ENCODE measurements at places on chromosomes 6 and 20. TPM values are rescaled to one million over a fixed set of nuclear protein-coding genes. Genes with fewer than 3 reads are reported as not detected.

- DNase-seq, result no peak
Measured at GRCh38 chr6:137272403-137272802, 53.2 kb upstream of the IFNGR1 start.

- no peak for DNase-seq
Measured at GRCh38 chr20:34055290-34055689, 56.8 kb downstream of the EIF2S2 start.

GRCh38 chr20:32544260-32544722 lies 40.8 kb downstream of the NOL4L start:
- no peak for DNase-seq

DNA sequence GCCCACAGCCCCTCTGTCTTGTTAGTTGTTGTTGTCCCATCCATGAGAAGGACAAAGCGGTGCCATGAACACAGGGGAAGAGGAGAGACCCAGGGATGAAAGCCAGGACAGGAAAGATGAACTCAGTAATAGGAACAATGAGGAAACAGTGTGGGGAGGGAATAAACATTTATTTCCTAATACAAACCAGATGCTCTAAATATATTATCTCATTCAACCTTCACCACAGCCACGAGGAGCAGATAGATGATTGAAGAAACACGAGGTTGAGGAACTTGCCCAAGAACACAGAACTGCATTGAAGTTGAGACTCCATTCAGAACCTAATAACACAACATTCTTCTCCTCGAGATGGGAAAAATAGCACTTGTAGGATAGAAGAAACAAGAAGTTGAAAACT lies 53.0 kb upstream of the AIG1 start:
- no peak for DNase-seq

- no peak for DNase-seq
Measured at GRCh38 chr20:37331060-37331857, 14.7 kb upstream of the SRC start.

- DNase-seq, result no peak
Measured at GRCh38 chr20:31708736-31709534, 13.7 kb downstream of the BCL2L1 start.

DNA sequence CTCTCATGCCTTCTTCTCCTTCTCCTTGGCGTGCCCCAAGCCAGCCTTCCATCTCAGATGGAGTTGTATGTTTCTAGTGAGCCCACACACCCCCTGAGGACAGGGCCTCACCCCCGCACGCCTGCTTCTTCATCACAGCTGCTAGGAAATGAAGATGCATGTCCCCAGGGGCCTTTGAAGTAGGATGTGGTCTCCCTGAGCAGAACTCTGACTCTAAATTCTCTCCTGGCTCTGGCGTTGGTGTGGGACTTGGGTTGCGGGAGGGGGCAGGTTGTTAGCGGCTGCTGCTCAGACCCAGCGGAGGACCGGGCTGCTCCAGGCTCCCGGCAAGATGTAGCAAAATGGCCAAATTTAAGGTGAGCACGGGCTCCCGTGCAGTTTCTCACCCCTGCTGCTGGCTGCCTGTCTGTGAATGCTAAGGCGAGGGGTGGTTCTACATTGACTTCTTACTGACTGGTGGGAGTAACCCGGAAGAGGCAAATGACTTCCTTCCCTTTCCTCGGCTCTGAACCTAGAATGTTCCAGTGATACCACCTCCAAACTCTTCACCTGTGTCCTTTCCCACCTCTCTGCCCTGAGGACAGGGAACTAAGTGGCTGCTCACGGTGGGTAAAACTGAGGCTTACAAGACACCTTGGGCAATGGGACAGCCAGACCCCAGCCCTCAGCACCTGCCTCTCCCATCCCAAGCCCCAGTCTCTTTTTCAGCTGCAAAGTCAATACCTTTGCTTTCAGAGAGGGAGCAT lies 8.8 kb downstream of the SYNJ2 start:
- peak; percentile 51 for DNase-seq

- no peak for DNase-seq
Measured at GRCh38 chr6:2944405-2945152, 26.8 kb downstream of the SERPINB6 start.

- no peak for DNase-seq
Measured at GRCh38 chr6:7672066-7673062, 53.5 kb upstream of the BMP6 start.

Gene TCP11
- not detected for total RNA-seq

DNA sequence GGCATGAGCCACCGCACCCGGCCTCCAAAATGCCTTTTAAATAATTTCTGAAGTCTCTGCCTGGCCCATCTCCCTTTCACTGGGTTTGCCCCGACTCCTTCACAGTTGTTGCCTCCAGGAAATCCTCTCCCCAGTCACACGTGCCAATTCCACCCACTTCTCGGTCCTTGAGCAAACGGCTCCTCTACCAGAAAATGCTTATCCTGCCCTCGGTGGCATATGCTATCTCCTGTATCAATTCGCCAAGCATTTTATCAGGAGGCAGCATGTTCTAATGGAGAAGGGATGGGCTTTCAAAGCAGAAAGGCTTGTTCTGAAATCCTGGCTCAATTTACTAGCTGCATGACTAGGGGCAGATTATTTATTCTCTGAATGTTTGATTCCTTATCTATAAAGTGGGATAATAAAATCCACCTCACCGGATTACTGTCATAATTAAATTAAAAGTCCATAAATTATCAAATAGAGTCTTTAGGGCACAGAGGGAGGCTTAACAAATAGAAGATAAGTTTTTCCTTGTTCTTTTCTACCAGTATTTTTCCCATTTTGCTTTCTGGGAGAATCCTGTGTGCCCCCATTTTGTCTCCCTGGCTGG lies 66.3 kb downstream of the PPP1R3G start:
- no peak for DNase-seq

DNA sequence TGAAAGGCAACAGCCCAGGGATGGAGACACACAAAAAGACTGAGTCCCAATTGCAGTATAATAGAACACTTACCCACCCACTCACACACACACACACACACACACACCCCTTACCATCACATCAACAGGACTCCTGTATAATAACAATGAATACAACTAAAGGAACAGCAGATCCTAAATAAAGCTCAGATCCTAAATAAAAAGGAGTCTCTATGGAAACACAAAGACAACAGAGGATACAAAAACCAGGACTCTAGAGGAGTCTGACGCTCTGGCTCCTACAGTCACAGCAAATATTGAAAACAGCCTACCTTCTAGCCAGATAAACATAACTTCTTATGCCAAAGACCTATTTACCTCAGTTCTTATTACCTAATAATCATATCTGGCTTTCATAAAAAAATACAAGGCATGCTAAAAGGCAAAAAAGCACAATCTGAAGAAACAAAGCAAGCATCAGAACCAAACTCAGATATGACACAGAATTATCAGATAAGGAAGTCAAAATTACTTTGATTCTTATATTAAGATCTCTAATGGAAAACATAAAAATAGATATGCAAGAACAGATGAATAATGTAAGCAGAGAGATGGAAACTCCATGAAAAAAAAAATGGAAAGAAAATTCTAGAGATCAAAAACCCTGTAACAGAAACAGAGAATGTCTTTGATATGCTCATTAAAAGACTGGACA lies 134.9 kb downstream of the MMUT start:
- DNase-seq, result no peak

- no peak for DNase-seq
Measured at GRCh38 chr6:138570725-138571029, 71.4 kb upstream of the NHSL1 start.

Gene PGK2
- total RNA-seq, result not detected

DNA sequence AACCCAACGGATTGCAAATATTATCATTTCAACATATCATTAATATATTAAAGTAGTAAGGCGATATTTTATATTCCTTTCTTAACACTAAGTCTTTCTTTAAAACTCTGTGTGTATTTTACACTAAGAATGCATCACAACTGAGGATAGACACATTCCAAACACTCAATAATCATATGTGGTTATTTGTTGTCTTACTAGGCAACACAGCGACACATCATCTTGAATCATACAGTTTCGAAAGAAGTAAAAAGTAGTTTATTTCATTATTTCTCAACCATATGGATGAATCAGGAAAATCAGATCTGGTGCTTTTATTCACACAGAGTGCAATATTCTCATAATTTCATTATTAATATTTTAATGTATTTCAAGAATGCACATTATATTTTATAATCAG lies 662.4 kb downstream of the EPHA7 start:
- DNase-seq, result no peak

DNA sequence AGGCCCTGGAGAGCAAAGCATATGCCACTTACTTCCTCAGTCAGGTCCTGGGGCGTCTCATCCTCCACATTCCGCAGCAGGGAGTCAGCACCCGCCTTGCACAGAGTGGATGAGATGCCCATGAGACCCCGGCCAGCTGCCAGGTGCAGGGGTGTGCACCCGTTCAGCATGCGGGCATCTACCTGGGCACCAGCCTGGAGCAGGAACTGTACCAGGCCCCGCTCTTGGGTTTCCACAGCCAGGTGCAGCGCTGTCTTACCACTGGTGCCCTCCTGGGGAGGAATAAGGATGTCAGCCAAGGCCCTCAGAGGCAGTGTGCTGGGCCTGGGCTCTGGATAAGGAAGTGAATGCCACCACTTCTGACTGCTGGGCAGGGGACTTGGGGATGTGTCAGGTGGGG lies 2.7 kb upstream of the SLC35B2 start:
- no peak for DNase-seq

Gene ENPP4
- 5.8 TPM for total RNA-seq

GRCh38 chr6:43184268-43184985 lies 2.4 kb downstream of the CUL9 start:
- DNase-seq, result no peak

GRCh38 chr6:101705866-101706265 lies 312.4 kb downstream of the GRIK2 start:
- DNase-seq, result no peak

Gene ANKEF1
- total RNA-seq, result 4.2 TPM

Measured in activated T-cell treated with anti-CD3 and anti-CD28 coated beads, Interleukin-2, amount 50 U/mL, for 72 hours (primary cell).